ENCODE measurements at places on chromosomes 3 and 15.

- DNase-seq, result peak; percentile 80
Observed at GRCh38 chr15:74598126-74598842, 17.4 kb upstream of the CLK3 start.

DNA sequence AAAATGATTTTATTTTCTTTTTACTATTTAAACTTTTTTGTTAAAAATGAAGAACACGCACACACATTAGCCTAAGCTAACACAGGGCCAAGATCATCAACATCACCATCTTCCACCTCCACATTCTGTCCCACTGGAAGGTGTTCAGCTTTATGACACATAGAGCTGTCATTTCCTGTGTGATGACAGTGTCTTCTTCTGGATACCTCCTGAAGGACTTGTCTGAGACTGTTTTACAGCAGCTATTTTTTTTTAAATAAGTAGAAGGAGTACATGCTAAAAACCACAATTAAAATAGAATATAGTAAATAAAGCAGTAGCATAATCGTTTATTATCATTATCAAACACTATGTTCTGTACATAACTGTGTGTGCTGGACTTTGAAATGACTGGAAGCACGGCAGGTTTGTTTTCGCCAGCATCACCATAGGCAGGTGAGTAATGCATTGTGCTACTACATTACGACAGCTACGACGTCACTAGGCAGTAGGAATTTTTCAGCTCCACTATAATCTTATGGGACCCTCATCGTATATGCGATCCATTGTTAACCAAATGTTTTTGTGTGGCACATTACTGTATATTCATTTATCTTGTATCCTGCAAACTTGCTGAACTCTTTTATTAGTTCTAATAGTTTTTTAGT is 72.8 kb downstream of the KLF15 start:
- no peak for DNase-seq

DNA sequence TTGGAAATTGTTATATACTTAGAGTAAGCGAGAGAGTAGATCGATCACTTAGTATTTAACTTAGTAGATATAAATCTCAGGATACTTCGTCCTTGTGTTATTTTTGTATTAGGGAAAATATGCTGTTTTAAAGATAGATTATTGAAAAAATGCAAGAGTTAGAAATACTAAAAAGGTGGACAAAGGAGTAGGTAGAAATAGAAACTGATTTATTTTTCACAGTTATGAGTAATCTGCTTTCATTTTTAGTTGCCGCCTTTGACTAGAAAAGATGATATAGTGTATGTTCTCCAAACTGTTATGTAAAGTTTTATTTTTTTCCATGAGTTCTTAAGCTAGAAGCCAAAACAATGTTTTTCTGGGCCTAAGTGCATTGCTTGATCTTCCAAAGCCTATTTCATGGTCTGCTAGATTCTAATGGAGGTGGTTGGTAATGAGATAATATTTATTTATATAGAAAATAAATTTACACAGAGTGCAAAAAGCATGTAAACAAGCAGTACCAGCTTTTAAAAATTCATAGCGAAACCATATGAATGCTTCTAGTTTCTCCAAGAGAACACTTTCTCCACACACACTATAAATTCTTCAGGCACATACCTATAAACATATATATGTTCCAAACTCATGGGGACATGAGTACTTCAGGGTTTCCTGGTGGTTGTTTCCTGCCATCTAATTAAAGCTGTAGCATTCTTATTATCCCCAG is 61.1 kb downstream of the DIPK2A start:
- DNase-seq, result no peak

- DNase-seq, result no peak
Observed at GRCh38 chr15:60883691-60884640, 345.1 kb downstream of the RORA start.

DNA sequence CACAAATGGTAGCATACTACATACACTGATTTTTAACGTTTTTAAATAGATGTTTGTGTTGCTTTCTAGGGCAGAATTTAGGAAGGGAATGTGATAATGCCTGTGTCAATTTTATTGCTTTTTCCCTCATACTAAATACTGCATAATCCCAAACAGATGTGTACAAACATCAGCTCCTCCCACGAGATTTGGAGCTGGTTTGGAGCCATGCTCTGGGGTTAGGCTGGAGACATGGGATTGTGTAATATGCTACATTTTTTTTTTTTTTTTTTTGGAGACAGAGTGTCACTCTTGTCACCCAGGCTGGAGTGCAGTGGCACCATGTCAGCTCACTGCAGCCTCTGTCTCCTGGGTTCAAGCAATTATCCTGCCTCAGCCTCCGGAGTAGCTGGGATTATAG is 80.1 kb downstream of the EBLN2 start:
- no peak for DNase-seq

DNA sequence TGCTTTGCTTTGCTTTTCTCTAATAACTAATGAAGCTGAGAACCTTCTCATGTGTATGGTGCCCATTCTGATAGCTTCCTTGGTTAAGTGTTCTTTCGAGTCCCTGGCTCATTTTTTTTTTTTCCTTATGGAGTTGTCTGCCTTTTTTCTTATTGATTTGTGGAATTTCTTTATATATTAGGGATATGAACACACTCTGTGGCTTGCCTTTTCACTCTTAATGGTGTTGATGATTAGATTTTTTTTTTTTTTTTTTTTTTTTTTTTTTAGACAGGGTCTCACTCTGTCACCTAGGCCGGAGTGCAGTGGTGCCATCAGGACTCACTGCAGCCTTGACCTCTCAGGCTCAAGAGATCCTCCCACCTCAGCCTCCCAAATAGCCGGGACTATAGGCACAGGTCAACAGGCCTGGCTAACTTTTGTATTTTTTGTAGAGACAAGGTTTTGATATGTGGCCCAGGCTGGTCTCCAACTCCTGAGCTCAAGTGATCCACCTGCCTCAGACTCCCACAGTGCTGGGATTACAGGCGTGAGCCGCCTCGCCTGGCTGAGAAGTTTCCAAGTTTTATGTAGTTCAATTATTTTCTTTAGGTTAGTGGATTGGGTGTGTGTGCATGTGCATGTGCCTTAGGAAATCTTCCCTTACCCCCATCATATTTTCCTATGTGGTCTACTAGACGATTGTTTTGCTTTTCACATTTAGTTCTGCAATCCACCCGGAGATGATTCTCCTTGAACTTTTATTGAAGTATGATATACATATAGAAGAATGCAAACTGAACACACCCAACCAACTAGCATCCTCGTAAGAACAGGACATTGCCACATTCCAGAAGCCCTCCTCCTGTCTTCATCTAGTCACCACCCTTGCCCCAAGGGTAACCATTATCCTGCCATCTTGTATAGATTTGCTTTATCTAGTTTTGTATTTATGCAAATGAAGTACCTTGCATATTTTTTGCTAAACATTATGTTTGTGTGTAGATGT is 1.7 kb upstream of the SNRPA1 start:
- no peak for DNase-seq

DNA sequence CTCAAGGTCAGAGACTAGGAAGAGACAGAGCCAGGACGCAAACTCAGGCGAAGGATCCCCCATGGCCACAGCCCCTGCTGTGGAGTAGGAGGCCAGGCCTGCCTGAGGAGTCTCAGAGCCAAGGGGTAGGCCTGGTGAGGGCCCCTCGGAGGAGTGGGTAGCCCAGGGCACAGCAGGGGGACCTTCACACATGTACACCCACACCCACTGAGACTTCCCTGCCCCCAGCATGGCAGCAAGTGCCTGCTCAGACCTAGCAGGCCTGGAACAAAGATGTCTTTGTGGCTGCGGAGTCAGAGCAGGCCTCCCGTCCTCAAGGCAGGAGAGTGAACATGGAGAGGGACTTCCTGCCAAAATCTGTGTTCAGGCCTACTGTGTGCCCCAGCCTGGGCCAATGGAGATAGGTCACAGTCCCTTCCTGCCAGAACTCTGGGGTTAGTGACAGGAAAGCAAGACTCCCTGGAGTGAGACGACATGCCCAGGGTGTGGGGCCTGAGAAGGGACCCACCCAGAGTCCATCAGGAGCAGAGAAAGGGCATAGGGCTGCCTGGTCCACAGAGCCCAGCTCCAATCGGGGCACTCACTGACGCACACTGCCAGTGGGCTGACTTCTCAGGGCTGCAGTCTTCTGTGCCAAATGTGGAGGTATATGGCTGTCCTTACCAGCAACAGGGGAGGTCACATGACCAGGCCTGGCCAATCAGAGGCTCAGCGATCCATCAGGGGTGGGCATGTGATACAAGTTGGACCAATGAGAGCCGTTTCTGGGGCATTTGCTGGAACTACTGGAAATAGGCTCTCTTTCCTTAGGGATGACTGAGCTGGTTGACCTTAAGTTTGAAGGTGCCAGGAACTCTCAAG is 2.3 kb downstream of the GRIP2 start:
- DNase-seq, result peak; percentile 52

- no peak for DNase-seq
Observed at GRCh38 chr3:55951388-55951787, 464.3 kb upstream of the WNT5A start.

- no peak for DNase-seq
Observed at GRCh38 chr3:138675393-138675792, 66.8 kb downstream of the FAIM start.

- no peak for DNase-seq
Observed at GRCh38 chr15:41861736-41862356, 23.2 kb downstream of the PLA2G4B start.

- no peak for DNase-seq
Observed at GRCh38 chr15:67998599-67999133, 55.4 kb upstream of the PIAS1 start.

DNA sequence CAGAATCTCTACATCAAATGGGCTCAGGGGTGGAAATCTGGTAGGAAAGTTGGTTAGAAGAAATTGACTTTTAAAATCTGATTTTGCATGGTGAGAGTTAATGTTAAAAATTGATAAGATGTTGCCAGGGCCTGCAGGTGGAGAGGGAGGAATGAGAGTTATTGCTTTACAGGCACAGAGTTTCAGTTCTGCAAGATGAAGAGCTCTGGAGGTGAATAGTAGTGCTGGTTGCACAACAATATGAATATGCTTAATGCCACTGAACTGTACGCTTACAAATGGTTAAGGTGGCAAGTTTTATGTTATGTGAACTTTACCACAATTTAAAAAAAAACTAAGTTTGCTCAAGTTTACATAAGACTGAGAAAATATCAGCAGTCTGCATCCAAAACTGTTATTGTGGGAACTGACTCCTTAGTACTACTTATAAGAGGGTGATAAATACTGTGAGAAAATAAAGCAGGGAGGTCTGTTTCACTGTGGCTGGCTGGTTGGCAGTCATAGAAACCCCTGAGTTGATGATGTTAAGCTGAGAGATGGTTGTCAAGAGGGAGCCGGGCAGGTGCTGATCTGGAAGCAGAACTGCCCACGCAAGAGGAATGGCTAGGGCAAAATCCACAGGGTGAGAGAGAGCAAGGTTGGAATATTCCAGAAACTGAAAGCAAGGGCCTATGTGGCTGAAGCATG is 144.9 kb downstream of the EDEM1 start:
- DNase-seq, result no peak

- no peak for DNase-seq
Observed at GRCh38 chr3:23749609-23750008, 56.1 kb upstream of the UBE2E1 start.

GRCh38 chr15:29852201-29852600 is 29.9 kb upstream of the TJP1 start:
- DNase-seq, result no peak

- no peak for DNase-seq
Observed at GRCh38 chr3:123153125-123154019, 48.4 kb upstream of the SEC22A start.

GRCh38 chr3:196423044-196423781 is 9.0 kb downstream of the UBXN7 start:
- no peak for DNase-seq

DNA sequence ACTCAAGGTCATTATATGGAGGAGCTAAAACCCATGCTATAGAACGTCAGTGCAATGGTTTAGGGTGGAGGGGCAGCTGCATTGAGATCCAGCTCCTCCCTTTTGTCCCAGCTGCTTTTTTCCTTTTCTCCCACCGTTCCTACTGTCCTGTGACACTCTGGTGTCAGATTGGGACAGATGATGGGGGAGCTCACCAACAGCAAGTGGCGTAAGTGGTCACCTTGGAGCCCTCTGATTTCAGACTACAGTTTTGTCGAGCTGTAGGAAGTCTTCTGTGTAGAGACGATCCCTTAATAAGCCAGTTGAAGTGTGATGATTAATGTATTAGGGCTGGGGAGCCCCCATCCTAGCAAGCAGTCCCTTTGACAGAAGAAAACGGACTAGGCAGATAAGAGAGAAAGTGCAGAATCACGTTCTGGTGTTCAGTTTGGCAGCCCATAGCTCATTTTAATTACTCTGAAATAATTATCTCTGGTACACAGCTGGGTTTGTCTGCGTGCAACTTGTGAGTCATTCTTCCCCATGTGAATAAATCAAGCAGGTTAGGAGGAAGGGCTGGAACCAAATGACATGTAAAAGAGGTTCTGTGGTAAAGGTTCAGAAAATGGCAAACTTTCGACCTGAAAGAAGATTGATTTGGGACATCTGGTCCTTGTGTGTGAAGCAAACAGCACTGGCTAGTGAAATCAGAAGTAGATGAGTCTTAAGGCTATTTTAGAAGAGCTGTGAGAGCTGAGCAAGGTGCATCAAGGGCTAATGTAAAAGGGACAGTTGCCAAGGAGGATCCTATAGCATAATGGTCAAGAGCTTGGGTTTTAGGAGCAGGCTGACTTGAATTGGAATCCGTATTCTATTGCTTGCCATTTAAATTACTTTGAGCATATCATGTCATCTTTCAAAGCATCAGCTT is 241.4 kb downstream of the EDEM1 start:
- DNase-seq, result no peak

GRCh38 chr3:157290766-157291165 is 130.8 kb upstream of the CCNL1 start:
- no peak for DNase-seq

- no peak for DNase-seq
Observed at GRCh38 chr3:41092844-41093243, 106.5 kb upstream of the CTNNB1 start.

DNA sequence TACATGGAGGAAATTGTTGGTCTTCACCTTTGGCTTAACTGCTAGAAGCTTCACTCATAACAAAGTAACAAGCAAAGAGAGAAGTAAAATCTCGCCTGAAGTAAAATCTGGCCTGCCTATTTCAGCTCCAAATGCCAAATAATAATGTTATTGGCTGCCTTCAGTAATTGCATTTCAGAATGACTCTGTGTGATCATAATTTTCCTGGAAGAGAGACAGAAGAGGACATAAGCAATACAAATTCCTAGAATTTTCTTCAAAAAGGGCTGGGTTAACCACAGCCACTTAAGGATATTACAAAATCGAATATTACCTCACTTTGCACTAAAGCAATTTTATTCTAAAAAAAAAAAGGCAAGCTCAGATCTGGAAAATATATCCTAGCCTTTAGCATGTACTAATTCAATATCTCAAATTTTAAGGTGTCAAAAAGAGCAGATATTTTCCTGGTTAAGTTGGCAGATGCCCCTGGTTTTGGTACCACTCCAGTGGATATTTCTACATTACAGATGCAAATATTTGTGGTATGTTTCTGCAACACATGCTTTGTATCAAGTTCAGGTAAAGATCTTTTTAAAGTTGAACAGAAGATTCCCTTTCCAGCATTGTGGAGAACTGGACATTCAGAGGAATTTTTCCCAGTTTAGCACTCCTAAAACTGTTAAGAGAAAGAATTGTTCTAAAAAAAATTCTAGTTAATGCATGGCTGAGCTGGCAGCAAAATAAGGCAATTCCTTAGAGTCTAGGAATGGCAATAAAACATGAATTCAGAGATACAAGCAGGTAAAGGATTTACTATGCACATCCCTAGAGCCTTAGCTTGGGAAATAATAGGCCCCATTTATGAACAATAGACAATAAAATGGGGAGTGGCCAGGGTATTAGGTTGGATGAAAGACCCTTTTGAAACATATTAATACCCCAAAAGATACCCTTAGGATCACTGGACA is 116.7 kb downstream of the STAC start:
- DNase-seq, result no peak
